ENCODE measurements at places on chromosomes 7 and 10.

DNA sequence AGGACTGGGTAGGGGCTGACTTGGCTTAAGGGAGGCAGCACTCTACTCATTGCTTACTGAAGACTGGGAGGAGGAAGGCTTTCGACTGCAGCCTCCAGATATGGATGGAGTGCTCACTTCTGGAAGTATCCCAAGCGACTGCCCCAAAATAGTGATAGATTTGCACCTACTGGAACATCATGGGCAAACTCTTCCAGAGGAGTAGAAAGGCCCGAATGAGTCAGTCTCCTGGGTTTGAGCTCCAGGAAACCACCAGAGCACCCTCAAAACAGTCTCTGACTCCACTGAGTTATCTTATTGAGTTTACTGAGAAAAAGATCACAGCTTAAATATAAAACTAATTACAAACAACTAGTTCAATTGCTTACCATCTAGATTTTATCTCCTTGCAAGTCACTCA is 37.2 kb upstream of the PDLIM1 start:
- DNase-seq = no peak

DNA sequence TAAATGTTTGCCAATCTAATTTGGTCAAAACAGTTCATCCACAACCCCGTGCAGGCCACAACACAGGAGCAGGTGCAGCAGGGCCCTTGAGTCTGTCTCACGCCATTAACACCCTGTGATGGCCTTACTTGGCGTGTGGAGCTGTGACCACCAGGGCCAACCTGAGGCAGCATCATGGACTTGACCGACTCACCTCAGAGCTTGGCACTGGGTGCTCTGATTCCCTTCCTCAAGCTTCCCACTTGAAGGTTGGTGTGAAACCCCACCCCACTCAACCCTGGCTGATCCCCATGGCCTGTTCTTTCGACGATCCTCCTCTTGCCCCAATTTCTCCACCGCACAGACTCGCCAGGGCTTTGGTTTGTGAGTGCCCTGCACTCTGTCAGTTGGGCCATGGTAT is 623.1 kb downstream of the PTPRN2 start:
- DNase-seq = no peak

DNA sequence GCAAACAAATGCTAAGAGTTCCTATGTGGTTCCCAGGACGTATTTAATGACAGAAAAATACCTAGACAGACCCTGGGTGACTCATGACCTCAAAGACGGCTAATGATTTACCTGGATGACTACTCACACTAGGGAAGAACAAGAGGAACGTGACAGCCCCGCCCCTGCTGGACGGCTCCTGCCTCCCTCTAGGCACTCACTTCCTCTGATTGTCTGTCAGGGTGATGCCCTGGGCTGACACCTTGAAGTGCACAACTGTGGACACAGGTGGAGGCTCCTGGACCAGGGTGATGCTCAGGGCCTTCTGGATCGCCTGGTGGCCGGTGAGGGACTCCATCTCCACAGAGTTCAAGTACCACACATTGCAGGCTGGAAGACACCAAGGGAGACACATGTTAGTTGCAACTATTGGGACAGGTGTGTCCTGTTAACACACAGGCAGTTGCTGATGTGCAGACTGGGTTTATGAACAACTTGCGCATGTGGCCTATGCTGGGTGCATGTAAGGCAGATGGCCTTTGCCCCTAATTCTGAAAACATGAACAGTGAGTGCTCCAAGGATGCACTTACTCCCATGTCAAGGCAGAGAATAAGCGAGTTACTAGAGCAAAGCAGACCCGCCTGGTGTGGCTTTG is 298.3 kb downstream of the TNS3 start:
- no peak for DNase-seq

DNA sequence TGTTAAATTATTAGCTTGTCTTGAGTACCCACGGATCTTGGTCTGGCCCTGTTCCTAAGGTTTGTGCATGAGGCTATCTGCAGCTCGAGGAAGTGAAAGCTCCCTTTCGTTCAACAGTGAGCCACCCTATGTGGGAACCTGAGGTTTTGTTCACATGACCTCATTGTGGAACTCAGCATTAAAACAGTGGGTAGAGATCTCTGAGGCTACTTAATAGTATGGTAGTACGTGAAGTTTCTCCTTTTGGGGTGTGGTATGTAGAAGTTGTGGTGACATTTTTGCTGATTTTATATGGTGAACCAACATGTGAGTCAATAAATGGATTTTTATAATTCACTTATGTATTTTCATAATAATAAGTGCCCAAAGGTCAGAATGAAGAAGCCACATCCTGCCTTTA is 252.7 kb upstream of the FERD3L start:
- no peak for DNase-seq

DNA sequence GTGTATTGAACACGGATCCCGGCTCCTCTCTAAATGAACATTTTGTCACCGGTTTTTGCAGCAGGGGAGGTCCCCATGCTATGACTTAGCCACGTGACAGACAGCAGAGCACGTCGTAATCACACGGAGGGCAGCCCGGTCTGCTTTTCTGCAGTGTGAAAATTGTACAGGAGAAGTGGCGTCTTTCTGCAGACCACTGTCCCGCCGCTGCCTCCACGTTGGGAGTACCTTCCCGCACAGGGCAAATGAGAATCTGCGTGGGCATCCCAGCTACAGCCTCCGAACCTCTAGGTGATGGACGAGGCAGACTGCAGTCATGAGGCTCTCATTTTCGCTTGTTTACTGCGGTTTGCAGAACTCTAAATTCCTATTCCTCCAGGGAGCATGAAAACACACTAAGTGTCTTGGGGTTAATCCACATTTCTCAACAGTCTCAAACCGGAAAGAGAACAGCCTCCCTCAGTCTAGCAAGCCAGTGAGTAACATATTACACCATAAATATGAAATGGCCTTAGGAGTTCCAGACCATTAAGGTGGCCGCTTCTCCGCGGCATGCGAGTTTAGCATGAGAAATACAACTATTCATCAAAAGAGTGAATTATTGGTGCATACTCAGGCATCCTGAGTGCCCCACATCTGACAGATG is 89.8 kb downstream of the TCERG1L start:
- DNase-seq = no peak
